Activated T-helper 1 cell treated with Interleukin-2 at 50 U/mL for 16 hours (primary cell): ENCODE measurements at places on chromosomes 3 and 15.

DNA sequence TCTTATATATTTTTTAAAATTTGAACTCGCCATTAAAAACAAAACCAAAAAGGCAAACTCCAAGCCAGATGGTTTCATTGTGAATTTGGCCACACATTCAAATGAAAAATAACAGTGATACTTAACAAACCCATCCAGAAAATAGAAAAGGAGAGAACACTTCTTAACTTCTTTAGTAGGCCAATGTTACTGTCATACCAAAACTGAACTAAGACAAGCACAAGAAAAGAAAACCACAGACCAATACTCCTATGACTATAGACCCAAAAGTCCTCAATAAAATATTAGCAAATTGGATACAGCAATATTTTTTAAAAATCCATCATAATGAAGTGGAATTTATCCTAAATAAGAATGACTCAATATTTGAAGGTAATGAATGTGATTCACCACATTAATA lies 73.5 kb upstream of the ALDH1A3 start:
- no peak for DNase-seq

DNA sequence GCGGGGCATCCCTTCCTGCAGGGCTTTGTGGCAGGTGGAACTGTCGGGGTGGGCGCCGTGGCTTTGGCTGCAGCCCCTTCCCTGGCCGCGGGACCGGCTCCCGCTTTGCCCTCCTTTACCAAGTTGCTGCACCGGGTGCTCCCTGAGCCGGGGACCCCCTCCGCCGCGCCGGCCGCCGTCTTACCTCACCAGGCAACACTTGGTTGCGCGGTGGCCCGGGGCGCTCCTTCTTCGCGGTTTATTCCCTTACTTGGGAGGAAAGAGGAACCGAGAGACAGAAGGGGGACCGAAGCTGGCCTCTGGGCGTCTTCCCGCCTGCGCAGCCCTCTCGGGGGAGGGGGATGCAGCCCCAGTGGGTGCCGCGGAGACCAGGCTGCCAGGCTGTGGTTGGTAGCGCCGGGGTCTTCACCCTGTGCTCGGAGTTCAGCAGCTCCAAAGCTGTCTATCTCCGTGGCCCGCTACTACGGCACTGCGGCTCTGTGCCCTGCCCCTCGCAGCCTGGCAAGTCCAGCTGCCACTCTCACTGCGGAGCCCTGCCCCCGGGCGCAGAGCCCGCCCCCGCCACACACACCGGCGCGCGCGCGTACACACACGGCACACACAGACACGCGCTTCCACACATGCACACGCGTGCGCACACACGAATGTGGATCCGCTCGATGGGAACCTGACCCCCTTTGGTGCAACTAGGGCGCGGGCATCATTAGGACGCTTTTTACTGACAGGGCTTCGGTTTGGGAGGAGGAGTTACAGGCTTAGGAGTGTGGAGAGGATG lies at the start of gene DGKG:
DGKG (minus strand) TSS at position 473 of the 775 bp plus-strand sequence. CDS start 41,775 bp downstream, outside the sequence.
- no peak for DNase-seq

DNA sequence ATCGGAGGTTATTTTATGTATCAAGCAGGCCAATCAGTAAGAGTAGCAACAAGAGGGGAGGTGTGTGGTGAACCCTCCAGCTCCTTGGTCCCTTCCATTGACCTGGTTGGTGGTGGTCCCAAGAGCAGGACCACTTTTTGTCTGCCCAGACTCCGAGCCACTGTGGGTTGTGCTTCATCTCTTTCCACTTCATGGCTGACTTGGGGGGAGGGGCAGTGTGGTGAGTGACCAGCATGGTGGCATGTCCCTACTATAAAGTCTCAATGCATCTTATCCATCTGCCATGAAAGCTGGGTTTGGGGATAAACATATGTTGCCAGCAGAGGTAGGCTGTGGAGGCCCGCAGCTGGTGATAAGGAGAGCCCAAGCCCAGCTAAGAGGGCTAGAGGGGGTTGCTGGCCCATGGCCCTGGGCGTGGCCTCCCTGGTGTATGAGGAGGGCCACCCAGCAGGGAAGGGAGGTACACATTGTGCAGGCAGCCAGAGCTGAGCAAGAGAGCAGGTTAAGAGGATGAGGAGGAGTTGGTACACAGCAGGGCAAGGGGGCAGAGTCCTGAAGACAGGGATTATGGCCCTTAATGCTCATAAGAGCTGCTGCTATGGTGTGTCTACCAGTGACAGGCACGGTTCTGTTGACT lies 7.0 kb downstream of the AEN start:
- no peak for DNase-seq

GRCh38 chr3:127630811-127631714 lies 2.1 kb downstream of the PODXL2 start:
- DNase-seq, result no peak

DNA sequence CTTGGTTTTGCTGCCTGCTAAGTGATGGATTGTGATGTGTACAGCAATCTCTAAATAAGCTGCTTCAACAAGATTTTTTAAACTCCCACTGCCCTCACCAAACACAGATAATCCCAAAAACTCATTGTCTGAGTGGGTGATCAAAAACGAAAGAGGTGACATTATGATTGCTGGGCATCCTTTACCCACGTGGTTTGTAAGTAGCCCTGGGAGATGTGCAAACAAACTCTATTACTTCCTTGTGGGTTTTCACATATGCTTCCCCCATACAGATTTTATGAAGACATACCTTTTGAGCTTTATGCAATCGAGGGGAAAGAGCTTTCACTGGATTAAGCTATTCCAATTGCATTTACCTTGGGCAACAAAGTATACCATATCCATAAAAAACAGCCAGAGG lies 1000.4 kb downstream of the FHIT start:
- no peak for DNase-seq

- peak; percentile 45 for DNase-seq
These were observed 43.8 kb downstream of the NCEH1 start for GRCh38 chr3:172666873-172667694.

DNA sequence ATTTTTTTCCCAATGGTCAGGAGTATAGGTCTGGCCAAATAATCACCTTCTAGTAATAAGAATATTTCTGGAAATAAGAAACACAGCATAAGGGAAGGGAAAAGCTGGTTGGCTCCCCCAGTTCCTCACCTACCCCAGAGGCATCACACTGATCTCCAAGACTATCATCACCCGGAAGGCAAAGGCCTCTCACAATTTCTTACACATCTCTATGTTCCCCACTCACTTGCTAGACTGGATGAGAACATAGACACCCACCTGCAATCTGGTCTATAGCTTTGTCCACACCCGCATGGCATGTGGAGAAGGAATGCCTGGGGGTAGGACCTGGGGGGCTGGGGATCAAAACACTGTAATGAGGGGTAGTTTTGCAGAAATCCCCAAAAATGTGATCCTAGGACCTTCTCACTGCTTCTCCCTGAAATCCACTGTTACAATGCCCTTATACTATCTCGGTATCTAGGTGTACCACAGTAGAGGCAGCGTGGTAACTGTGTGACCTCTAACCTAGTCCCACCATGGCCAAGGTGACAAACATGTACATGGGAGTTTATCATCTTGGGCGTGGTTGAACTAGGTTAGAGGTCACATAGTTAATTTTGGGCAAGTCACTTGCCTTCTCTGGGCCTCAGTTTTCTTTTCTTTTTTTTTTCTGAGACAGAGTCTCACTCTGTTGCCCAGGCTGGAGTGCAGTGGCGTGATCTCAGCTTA lies 29.5 kb upstream of the NRROS start:
- DNase-seq, result no peak

GRCh38 chr15:30943654-30944335 lies 40.1 kb downstream of the FAN1 start:
- no peak for DNase-seq

- no peak for DNase-seq
These were observed 79.9 kb downstream of the IGF1R start for GRCh38 chr15:98728082-98728810.

DNA sequence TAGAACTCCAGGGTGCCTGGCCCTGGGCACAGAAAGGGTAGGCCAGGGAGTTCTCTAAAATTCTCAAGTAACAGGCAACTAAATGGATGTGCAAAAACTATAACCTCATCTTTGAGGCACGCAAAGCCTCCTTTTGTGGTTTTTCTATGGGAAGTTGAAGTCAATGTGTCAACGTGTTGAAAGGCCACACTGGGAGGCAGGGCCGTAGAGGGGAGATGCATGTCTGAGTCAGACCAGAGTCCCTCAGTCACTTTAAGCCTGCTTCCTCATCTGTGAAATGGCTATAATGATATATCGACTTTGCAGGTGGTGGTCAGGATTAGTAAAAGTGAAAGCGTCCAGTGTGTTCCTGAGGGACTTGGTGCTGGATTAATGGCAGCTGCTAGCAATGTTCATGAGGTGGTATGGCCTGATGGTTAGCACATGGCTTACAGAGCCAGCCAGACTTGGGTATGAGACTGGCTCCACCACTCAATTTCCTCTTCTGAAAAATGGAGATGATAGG lies 17.0 kb downstream of the TGM5 start:
- DNase-seq, result no peak

DNA sequence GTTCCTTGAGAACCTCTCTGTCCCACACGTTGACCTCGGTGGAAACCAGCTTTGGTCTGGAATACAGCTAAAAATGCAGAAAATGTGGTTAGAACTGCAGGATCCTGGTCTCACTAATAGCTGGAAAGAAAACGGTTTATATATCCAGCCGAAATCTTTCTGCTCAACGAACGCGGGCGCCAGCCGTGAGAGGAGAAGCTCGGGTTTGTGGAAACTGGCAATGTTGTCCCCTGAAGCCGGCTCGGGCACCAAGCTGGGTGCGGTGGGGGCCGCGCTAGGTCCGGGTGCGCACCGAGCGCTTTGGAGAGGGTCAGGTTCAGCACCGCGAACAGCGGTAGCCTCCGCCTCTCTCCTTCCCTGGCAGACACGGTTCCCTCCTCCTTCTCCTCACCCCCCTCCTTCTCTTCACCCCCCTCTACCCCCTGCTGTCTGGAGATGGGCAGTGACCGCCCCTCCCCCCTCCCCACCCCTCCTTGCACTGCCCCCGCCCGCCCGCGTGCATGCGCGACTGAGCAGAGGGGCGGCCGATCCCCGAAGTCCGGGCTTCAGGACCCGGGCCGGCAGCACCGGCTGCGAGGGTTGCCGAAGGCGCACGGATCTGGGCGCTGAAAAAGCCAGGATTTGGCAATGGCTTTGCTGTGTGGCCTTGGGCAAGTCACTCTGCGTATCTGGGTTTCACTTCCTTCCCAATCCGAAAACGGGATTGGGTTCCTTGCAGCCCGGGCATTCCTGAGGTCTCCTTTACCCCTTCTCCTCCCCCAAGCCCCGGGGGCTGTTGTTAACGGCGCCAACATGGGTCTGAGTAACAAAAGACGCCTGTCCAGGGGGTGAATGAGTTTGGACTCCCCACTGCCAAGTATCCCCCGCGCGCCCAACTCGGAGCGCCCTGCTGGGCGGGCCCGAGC lies at the start of gene SKOR1:
SKOR1 (plus strand) TSS at position 534 of the 905 bp plus-strand sequence; CDS start at position 628, 94 bp downstream.
- DNase-seq, result no peak

- no peak for DNase-seq
These were observed 9.2 kb upstream of the TGFBR2 start for GRCh38 chr3:30597131-30597768.
